ENCODE measurements at places on chromosomes 6 and 20. TPM values are rescaled to one million over a fixed set of nuclear protein-coding genes. Genes with fewer than 3 reads are reported as not detected.

DNA sequence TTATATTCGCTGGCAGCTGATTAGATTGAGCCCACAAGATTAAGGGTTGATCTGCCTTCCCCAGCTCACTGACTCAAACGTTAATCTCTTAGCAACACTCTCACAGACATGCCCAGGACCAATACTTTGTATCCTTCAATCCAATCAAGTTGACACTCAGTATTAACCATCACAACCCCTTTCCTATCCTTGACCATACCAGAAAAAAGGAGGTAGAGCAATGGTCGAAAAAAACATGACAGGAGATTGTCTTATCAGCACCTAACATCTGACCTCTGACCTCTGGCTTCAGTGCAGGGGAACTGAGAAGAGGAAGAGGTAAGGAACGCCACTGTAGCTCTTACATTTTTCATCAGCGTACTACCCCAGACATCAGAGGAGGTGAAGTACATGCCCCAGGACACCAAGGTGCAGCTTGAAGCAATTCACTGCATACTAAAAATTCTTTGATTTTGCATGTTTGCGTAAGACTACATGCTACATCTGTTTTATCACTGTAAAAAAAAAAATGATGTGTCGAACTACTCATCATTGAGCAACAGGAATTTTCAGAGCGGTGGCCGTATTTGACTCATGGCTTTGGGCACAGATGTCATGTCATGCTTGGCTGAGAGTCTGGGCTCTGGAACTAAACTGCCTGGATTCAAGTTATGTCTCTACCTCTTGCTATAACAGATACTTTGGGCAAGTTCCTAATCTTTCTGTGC lies 188.0 kb upstream of the TAB2 start:
- H3K36me3 ChIP-seq: peaks cover 53% of the 10 kb centered on the region
- no peaks in the 10 kb centered on the region for H3K27me3 ChIP-seq
- H3K4me3 ChIP-seq: no peak overlapping the region
- peak overlapping the region; percentile 83 for H3K27ac ChIP-seq
- DNase-seq: peak; percentile 20

GRCh38 chr20:3323398-3323797 lies 84.1 kb downstream of the DNAAF9 start:
- H3K4me1 ChIP-seq: peaks cover 17% of the 10 kb centered on the region
- H3K27me3 ChIP-seq: no peaks in the 10 kb centered on the region
- no peak overlapping the region for H3K4me3 ChIP-seq
- H3K27ac ChIP-seq: no peak overlapping the region
- no peak for DNase-seq
- H3K36me3 ChIP-seq: no peaks in the 10 kb centered on the region

KLHDC3 gene
- 76.0 TPM for total RNA-seq

- DNase-seq: peak; percentile 70
- H3K27ac ChIP-seq: no peak overlapping the region
- H3K4me1 ChIP-seq: peaks cover 5% of the 10 kb centered on the region
- H3K36me3 ChIP-seq: peaks cover 5% of the 10 kb centered on the region
- H3K4me3 ChIP-seq: no peak overlapping the region
Observed at GRCh38 chr6:101396548-101397173, 3.2 kb downstream of the GRIK2 start.

DNA sequence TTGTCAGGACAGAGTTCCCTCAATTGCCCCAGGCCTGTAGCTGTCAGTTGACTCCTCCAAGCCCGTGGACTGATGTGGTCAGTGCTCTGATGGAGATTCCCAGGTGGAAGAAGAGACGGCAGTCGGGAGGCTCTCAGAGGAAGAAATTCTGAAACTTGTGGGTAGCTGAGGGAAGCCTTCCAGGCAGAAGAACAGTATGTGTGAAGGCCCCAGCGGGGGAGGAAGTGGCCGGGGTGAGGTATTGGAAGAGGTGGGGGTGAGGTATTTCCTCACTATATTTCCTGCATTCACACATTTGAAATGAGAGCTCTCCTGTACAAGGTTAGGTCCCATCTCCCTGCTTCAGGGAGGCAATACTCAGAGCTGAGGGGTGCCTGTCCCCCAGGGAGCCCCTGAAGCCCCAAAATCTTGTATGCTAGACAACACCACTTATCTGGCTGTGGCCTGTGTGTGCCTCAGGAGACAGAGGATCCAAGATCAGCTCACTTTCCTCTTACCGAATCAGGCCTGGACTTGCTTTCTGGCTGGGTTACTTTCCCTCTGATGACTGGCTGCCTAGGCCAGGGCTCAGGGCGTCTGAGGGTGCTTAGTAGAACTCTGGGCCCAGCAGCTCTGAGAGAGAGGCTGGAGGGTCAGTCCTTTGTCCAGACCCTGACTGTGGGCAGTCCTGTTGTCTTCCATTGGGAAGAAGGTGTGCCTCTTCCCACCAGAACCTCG lies 49.3 kb upstream of the MYL9 start:
- H3K4me3 ChIP-seq: peak overlapping the region; percentile 57
- H3K36me3 ChIP-seq: peaks cover 2% of the 10 kb centered on the region
- peaks cover 41% of the 10 kb centered on the region for H3K4me1 ChIP-seq
- H3K27me3 ChIP-seq: no peaks in the 10 kb centered on the region
- peak; percentile 84 for DNase-seq

GPR63 gene
- 1.2 TPM for total RNA-seq

UNC93A gene
- not detected for total RNA-seq

DNA sequence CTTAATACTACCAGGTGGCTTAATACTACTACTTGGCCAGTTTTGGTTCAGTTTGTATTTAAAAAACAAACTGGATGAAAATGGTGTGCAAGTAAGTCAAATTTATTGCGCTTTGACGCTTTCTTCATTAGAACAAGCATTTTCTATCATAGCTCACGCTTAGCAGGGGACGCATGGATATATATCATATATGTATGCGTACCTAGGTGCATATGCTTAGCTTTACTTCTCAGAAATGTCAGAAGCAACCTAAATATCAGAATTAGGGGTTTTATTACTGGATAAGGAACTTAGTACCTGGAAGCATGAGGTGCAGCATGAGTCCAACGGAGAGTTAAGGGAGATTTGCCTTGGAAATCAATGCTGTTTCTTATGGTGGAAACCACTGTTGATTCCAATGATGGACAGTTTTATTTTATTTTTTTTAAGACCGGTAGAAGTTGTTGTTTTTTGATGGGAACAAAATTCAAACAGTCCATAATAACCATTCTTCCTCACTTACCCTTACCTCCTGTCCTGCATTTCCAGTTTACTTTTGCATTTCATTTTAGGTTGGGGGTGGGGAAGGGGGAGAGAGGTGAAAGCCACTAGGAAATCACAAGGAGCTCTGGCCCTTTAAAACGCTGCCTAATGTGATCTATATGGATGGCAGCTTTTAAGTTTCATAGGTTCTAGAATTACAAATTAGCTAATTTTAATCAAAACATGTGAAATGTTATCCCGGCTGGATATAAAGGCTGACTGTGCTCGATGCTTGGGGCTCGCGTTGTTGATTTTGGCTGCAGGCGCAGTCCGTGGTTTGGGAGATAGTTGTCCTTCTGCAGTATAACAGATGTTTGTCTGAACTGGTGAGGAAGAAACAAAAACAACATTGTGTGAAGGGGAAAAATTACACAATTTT lies 2.1 kb downstream of the SOBP start:
- peaks cover 28% of the 10 kb centered on the region for H3K4me1 ChIP-seq
- DNase-seq: no peak
- peaks cover 55% of the 10 kb centered on the region for H3K27me3 ChIP-seq
- H3K4me3 ChIP-seq: peak overlapping the region; percentile 81

- no peak for DNase-seq
- no peaks in the 10 kb centered on the region for H3K4me1 ChIP-seq
- H3K27ac ChIP-seq: no peak overlapping the region
Observed at GRCh38 chr6:104201557-104201956, 658.2 kb downstream of the HACE1 start.

DNA sequence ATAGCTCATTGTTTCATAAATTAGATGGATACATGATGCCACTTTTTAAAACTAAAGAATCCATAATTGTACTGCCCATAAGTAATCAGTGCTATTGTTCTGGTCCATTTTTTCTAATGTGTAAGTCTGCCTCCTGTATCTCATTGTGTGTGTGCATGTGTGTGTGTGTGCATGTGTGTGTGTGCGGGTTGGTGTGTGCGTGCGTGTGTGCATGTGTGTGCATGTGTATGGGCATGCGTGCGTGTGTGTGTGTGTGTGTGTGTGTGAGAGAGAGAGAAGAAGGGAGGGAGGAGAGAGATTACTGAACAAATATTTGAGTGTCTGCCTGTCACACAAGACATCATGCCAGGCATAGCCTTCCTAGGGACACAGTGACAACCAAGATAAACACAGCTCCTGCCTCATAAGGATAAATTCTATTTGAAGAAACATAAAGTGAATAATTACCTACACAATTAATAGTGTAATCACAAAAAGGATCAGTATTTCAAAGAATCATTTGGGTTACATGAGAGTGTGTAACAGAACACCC lies 33.2 kb upstream of the RPS6KA2 start:
- peaks cover 28% of the 10 kb centered on the region for H3K27me3 ChIP-seq
- no peak overlapping the region for H3K27ac ChIP-seq
- no peak overlapping the region for H3K4me3 ChIP-seq
- H3K4me1 ChIP-seq: peaks cover 11% of the 10 kb centered on the region

- H3K4me3 ChIP-seq: no peak overlapping the region
- H3K27ac ChIP-seq: no peak overlapping the region
- peaks cover 11% of the 10 kb centered on the region for H3K4me1 ChIP-seq
- no peaks in the 10 kb centered on the region for H3K27me3 ChIP-seq
- no peaks in the 10 kb centered on the region for H3K36me3 ChIP-seq
Observed at GRCh38 chr6:138963531-138963930, 24.5 kb downstream of the REPS1 start.

BPIFB2 gene
- not detected for total RNA-seq

DNA sequence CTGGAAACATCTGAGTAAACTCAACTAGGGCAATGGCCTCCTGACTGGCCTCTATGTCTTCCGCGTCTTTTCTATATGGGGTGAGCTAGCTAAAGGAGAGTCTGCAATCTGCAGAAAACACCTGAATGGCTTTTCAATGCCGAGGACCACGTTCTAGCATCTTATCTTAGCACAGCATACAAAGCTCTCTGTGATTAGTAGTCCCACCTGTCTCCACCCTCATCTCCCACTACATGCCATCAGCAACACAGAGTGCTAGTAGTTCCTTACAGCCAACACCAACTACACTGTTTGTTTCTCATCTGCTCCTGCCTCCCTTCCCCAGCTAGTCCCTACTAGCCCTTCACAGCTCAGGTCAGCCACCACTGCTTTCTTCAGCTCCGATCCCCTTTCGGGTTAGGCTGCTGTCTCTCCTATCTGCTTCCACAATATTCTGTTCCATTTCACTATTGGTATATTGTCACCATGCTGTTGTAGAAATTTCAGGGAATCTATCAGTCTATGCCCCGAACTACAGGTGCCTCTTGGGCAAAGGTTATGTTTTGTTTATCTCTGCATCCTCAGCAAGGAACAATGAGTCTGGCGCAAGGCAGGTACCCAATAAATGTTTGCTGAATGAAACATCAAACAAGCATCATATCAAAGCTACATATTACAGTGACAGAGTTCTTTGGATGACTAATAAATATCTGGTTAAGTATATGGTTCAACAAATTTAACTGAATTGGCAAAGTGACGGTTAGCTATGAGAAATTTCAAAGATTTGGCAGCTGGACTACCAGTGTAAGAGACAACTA lies 12.2 kb downstream of the LYRM4 start:
- no peaks in the 10 kb centered on the region for H3K4me1 ChIP-seq
- no peak overlapping the region for H3K4me3 ChIP-seq
- no peaks in the 10 kb centered on the region for H3K27me3 ChIP-seq
- H3K36me3 ChIP-seq: peaks cover 20% of the 10 kb centered on the region
- no peak for DNase-seq

BMP7 gene
- total RNA-seq: not detected

- no peaks in the 10 kb centered on the region for H3K36me3 ChIP-seq
- H3K27me3 ChIP-seq: no peaks in the 10 kb centered on the region
- no peaks in the 10 kb centered on the region for H3K4me1 ChIP-seq
Observed at GRCh38 chr6:55895972-55896730, 20.8 kb upstream of the BMP5 start.

LPA gene
- not detected for total RNA-seq

DNA sequence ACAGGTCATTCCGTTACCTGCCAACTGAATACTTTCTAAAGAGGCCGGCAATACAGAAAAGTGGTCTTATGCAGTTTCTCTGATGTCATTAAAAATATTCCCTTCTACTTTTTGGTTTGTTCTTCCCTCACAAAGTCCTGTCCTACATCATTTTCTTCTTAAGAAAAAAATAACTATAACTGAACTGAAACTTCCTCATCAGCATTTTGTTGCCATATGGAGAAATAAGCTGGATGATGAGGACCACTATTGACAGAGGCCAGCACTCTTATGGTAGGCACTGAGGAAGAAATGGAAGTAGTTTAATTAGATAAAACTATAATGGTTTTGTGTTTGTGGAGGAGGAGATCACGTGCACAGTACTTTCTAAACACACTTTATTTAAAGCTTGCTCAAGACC lies 274.9 kb downstream of the PHACTR1 start:
- H3K27me3 ChIP-seq: peaks cover 9% of the 10 kb centered on the region
- no peaks in the 10 kb centered on the region for H3K4me1 ChIP-seq
- no peak for DNase-seq
- no peak overlapping the region for H3K27ac ChIP-seq
- no peak overlapping the region for H3K4me3 ChIP-seq
- H3K36me3 ChIP-seq: no peaks in the 10 kb centered on the region

DNA sequence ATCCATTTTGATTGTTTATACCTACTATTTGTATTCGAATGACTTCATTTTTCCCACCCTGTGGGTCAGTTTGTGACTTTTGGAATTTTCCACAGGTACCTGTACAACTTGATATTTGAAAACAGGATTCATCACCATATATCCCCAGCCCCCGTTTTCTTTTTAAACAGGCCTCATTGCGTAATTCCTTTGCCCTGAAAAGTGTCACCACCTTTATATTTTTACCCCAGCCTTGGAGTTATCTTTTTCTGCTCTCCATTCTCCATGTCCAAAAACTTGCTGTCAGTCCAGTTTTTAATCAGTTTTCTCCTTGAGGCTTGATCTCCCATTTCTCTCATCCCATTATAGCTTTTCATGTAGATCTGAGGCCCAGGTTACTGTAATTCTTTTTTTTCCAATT lies 16.6 kb downstream of the ZKSCAN8 start:
- H3K4me1 ChIP-seq: peaks cover 16% of the 10 kb centered on the region
- DNase-seq: no peak
- no peaks in the 10 kb centered on the region for H3K27me3 ChIP-seq
- H3K27ac ChIP-seq: no peak overlapping the region
- H3K36me3 ChIP-seq: peaks cover 82% of the 10 kb centered on the region
- no peak overlapping the region for H3K4me3 ChIP-seq

DNA sequence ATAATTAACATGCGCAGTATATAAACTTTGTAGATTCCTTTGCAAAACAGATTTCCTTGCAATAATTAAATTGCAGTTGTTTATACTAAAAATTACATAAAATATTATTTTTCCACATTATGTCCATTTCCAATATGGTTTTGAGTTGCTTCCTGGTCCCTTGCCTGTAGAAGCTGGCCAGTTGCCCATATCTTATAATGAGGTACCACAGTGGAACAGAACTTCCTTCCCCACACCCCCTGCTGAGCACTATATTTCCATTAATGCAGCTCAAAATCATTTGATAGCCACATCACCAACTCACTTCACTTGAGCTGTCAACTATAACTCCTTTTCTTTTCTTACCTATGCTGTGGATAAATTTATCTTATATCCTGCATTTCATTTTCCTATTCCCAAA lies 194.6 kb downstream of the DST start:
- no peaks in the 10 kb centered on the region for H3K4me1 ChIP-seq
- no peak for DNase-seq
- H3K27me3 ChIP-seq: no peaks in the 10 kb centered on the region
- no peak overlapping the region for H3K27ac ChIP-seq

ZNF184 gene
- 12.3 TPM for total RNA-seq

SYCP2L gene
- total RNA-seq: not detected
